ENCODE measurements at places on chromosomes 4 and X.

GRCh38 chr4:110172972-110173371 is 25.4 kb downstream of the ELOVL6 start:
- no peak for DNase-seq

- no peak for DNase-seq
Observed at GRCh38 chr4:152708361-152708760, 28.6 kb upstream of the TMEM154 start.

DNA sequence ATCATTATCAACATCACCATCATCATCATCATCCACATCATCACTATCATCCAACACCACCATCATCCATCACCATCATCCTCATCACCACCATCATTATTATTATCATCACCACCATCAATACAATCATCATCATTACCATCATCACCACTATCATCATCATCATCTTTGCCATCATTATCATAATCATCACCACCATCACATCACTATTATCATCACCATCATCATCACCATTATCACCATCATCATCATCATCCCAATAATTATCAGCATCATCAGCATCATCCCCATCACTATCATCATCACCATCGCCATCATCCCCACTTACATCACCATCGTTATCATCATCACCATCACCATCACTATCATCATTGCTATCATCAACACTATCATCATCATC is 1021.9 kb upstream of the PRKX start:
- no peak for DNase-seq

DNA sequence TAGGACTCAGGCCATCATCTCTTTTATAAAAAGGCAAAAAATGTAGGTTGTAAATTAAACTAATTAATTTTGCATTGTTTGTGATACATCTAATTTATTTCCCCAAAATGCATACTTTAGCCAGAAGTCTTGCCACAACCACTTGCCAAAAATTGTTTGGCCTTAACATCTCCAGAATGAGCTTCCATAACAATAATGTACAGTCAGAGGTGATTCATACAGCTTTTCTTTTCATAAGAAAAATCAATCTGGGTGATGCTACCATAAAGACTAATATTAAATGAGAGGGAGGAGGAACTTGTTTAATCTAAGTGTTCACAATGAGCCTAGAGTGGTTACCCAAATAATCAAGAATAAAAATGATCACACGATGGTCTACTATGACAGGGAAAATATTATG is 59.3 kb downstream of the AMMECR1 start:
- DNase-seq, result peak; percentile 62

DNA sequence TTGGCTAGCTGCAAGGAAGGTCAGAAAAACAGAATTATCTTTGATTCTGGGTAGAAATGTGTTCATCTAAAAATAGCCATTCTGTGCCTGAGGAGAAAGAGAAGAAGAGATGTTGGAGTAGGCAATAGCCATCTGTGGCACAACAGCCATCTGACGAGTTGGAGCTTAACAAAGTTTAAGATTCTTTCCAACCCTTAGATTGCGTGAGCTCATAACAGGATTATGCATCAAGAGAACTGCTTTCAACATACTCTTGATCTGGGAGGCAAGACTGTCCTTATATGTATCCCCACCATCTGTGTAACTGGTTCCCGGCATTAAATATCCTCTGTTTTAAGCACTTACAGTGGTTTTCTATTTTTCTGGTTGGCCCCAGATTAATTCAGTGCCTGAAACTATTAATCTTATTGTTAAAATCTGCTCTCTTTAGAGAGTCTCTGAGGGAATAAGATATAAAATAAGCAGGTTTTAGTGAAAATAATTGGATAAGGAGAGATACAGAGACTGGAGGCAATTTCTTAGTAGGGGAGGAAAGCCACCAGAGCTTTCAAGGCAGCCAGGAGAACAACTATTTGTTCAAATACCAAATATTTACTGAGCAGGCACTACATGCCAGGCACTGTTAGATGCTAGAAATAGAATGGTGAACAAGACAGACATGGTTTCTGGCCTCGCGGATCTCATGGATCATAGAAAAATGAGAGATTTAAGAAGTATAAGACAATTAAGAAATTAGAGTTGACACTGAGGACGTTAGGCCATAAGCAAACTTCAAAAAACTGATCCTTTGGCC is 398.0 kb downstream of the SMARCA1 start:
- DNase-seq, result no peak

DNA sequence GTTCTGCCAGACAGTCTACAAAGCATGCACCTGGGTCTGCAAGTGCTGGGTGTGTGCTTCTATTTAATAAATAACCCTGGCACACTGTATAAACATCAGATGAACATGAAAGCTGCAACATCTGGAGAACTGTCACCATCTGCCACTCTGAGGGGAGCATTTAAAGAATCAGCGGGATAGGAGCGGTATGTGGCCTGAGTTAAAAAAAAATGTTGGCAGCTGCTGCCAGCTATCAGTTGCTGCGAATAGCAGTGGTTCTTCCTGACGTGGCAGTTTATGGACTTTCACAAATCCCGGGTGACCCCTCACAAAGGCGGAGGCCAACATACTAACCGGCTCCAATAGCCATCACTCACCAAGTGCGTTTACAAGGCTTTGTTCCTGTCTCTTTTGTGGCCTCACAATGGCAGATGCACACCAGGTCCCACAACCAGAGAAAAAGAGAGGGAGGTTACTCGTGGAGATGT is 95.1 kb downstream of the RASL11B start:
- DNase-seq, result peak; percentile 65

- peak; percentile 41 for DNase-seq
Observed at GRCh38 chr4:136741468-136741867, 790.8 kb downstream of the PCDH18 start.

DNA sequence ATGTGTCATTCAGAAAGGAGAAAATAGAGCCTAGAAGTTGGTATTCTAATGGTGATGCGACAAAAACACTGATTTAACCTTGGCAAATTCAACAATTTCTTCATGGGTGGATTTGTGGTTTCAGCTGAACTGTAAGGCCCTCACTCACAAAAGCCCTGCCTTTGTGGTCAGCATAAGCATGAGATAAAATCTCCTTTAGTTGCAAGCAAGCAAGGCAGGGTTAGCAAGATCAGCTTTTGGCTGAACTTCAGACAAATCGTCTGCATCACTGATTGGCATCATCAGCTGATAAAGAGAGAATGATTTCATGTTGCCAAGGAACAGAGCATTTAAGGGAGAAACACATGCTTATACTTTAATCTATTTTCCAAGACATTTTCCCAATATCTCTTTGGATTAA is 2582.2 kb downstream of the PCDH7 start:
- DNase-seq, result no peak

DNA sequence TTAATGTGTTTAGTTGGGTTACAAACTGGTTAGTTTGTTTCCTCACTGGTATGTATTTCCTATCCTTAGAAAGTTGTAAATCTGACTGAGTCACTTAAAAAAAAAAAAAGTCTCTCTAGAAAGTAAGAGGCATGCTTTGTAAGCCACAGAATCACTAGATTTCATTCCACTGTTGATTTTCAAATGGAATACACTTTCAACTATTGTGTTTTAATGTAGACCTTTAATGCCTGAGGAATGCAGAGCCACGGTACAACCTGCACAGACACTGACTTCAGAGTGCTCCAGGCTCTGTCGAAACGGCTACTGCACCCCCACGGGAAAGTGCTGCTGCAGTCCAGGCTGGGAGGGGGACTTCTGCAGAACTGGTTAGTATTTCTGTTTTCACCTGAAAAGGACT is 88.6 kb downstream of the HHIP start:
- peak; percentile 60 for DNase-seq

- DNase-seq, result no peak
Observed at GRCh38 chr4:144514736-144515135, 131.2 kb upstream of the HHIP start.

GRCh38 chr4:84221704-84222103 is 277.4 kb downstream of the NKX6-1 start:
- no peak for DNase-seq

DNA sequence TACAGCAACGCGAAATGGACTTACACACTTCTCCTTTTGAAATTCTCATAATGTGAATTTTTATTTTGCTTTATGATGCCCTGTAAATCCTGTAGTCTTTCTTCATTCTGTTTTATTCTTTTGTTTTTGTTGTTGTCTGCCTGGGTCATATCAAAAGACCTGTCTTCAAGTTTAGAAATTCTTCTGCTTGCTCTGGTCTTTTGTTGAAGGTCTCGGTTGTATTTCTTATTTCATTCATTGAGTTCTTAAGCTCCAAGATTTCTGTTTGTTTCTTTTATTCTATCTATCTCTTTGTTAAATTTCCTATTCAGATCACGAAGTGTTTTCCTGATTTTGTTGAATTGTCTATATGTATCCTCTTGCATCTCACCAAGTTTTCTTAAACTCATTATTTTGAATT is 78.1 kb downstream of the GPAT3 start:
- DNase-seq, result no peak

GRCh38 chr4:113979905-113980615 is 613 bp upstream of the ARSJ start:
- peak; percentile 41 for DNase-seq

GRCh38 chr4:159434114-159434870 is 331.4 kb downstream of the RAPGEF2 start:
- peak; percentile 50 for DNase-seq

DNA sequence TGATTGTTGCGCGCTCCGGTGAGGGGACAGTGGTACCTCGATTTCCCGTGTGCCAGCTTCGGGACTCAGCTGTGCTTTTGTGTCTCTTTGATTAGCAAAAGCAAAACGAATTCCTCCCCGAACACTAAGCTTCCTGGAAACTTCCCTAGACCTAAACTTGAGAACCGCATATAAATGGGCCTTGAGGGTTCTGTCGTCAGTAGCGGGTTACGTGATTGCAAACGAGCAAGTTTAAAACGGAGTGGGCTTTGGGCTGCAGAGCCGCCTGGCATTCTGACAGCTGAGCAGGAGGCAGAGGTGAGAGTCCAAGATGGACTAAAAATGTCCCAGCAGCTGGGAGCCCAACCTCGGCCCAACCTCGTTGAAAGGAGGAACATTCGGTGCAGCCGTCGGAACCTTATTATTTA is 1.2 kb upstream of the TAPT1 start:
- DNase-seq, result peak; percentile 39

DNA sequence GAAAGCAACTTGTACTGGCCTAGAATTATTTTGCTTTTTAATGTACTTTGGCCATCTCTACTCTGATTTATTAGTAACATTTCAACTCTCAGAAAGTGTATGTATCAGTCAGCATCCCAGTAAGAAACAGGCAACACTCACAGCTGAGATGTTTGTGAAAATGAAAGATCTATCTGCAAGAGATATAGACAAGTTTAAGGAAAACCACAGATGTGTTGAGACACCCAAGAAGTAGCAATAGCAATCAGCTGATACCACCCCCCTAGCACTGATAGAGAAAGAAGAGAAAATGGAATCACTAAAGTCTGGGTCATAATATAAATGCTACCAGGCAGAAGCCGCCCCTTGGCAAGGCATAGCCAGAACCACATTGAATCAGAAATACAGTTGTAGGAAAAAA is 372.0 kb downstream of the ARAP2 start:
- DNase-seq, result no peak

GRCh38 chr4:185626798-185627197 is 91.5 kb upstream of the PDLIM3 start:
- DNase-seq, result no peak
